ENCODE measurements at places on chromosomes 5 and 9. TPM values are rescaled to one million over a fixed set of nuclear protein-coding genes. Genes with fewer than 3 reads are reported as not detected.
A peak's percentile ranks its signal among the peaks of the same experiment; 100 is the strongest.

The ACTBL2 gene
- total RNA-seq = not detected

The SLC36A3 gene
- not detected for total RNA-seq

The GPRIN1 gene
- 0.56 TPM for total RNA-seq

DNA sequence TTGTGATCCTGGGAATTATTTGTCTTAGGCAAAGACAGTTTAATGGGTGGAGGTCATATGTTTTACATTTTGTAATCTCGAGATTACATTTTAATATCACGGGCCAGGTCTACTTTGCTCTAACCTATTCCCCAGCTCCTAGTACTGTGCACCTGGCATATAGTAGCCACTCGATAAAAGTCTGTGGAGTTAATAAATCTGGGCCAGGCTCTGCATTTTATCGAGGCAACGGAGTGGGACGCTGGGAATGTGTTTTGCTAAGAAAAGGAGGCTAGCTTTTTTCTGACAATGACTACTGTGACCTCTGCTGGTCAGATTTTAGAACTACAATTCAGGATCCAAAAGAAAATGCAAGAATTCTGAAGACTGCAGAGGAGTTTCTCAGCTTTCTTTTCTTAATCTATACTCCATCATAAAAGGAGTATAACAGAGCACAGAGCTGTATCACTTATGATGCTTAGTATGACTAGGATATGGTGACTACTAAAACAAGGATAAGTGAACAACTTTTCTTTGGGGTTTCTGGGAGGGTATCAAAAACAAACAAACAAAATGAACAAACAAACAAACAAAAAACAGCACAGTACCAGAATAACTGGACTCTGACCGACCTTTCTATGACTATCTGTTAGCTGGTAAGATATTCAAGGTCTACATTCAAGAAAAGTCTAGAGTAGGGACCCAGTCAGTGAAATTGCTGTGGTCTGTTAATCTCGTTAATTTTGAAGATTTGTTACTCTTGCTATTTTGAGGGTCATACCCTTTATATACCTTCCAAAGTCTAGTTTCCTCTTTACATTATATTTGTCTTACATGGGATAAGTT lies 46.1 kb upstream of the CER1 start:
- no peak for DNase-seq

DNA sequence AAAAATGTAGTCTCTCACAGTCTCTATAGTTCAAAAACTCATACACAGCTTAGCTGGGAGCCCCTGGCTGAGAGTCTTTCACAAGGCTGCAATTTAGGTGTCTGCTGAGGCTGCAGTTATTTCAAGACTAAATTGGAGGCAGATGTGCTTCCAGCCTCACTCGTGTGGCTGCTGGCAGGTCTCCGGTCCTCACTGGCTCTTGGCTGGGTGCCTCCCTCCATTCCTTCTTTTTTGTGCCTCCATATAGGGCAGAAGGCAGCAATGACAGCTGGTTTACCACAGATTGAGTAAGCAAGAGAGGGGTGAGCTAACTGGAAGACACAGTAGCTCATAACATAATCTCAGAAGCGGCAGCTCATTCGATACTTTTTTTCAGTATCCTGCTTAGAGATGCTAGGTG lies 2167.7 kb upstream of the WWC1 start:
- no peak for DNase-seq

DNA sequence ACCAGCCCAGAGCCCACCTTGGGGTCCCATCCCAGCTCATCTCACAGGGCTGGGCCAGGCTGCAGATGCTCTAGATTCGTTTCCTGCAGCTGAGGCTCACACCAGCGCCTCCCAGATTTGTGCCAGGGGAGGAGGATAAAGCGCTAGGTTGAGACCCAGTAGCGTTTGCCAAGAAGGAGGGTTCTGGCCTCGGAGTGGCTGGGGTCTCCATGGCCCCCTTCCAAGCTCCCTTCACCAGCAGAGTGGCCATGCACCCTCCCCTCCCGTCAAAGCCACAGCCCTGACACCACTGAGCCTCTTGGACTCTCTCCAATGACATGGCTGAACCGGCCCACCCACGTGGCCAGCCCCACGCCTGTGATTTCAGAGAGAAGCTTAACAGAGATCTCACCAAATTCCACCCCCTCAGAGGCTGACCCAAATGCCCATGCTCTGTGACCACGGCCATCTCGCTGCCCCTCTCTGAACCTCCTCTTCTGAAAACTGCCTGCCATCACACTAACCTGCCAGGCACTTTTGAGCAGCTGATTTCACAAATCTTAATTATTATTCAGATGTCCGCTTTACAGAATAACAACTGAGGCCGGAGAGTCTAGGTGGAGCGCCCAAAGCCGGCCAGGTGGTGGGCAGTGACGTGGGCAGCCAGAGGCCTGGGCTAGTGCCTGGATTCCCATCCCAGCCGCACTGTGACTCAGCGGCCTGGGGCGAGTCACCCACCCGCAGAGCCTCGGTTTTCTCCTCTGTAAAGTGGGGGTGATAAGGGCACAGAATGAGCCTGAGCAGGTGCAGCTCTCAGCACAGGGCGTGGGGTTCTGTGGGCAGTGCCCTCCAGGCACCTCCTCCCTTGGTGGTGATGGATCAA lies 155.7 kb downstream of the C9orf50 start:
- peak; percentile 60 for DNase-seq

DNA sequence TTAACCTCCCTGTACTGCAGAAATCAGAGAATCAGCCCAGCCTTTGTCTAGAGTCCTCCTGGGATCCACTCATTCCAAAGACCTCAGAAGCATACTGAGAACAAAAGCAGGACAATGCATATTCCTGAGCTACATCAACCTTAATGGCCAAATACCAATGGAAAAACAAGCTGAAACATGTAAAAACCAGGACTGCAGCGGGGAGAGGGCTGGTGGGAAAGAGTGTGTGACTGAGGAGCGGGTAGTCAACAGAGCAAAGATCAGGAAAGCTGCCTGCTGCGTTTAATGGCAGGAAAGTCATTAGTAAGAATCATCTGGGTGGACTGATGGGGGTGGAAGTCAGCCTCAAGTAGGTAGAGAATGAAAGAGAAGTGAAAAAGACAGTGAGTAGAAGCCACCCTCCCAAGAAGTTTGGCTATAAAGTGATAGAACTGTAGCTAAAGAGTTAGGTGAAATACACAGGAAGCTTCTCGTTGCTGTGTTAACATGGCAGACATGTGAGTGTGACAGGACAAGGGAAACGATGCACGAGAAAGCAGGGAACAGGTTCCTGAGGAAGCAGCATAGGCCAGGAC lies 88.1 kb downstream of the OTULIN start:
- no peak for DNase-seq
